Stimulated activated CD8-positive, alpha-beta memory T cell treated with anti-CD3 and anti-CD28 coated beads, Interleukin-2, amount 100 ng/mL, for 1 hour (primary cell): ENCODE measurements at places on chromosomes 13 and 19.

DNA sequence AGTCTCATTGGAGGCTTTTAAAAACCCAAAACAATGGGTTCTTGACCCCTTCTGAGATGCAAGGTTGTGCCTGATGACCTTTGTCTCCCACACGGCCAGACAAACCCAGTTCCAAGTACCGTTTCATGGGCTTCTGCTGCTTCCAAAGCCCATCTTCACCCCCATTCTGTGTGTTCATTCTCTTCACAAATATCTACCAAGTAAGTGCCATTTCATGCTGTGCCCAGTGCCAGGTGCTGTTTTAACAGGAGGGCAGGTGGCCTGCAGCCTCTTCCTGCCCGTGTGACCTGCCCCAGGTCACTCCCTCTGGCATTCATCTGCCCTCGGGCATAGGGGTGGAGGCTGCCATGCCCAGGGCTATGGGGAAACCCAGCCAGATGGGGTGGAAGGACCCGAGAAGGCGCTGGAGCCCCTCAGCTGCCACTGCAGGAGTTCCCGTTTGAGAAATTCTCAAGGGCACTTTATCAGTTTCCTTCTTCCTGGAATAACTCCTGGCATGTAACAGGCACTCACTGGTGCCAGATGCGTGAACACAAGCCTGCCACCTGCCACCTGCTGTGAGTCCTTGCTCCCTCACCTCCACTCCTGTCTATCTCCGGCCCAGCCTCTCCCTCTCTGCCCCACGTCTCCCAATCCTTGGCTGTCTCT is 12.5 kb downstream of the CAPN12 start:
- DNase-seq: no peak

- no peak for DNase-seq
Measured at GRCh38 chr19:14112051-14112808, 5.3 kb downstream of the PRKACA start.

GRCh38 chr19:46990991-46991676 is 28.5 kb upstream of the NPAS1 start:
- DNase-seq: peak; percentile 35

DNA sequence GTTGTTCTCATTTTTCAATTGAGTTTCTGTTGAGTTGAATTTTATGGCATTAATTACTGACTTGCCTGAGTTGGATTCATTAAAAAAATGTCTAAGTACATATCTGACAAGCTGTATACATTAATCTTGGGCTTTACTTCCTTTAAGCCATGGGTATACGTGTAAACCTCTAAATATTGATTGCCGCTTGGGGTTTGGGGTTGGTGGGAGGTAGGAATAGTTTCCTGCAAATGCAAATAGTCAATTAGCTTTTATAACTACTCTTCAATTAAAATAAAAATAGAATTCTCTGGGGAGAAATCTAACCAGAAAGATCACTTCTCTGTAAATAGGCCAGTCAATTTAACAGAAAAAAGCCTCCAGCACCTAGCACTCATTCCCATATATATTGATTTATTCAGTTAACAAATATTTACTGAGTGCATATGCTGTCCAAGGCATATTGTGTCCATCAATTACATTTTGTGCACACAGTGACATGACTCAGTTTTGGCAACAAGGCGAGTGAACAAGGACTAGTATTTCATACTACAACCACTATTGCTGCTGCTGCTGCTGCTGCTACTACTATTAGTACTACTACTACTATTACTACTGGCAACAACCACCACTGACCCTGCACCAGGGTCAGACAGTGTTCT is 306.8 kb downstream of the RFC3 start:
- no peak for DNase-seq

DNA sequence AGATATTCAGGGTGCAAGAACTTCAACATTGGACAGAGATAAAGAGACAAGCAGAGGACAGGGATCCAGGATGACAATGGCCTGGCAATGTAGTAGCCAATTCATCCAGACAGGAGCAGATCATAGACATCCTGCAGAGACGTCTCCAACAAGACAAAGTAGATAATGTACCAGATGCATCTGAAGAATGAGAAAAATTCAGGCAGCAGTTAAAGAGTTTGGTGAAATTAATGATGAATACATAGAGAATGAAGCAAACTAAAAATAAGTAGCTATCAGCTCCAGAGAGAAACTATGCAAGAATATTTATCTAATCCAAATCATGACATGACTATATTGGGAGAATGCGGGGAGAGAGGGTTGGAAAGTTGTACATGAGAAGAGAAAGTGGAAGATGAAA is 278.4 kb upstream of the DACH1 start:
- DNase-seq: no peak

- no peak for DNase-seq
Measured at GRCh38 chr13:79642596-79642995, 161.6 kb downstream of the NDFIP2 start.

- DNase-seq: no peak
Measured at GRCh38 chr13:42808341-42808940, 27.1 kb downstream of the FAM216B start.

DNA sequence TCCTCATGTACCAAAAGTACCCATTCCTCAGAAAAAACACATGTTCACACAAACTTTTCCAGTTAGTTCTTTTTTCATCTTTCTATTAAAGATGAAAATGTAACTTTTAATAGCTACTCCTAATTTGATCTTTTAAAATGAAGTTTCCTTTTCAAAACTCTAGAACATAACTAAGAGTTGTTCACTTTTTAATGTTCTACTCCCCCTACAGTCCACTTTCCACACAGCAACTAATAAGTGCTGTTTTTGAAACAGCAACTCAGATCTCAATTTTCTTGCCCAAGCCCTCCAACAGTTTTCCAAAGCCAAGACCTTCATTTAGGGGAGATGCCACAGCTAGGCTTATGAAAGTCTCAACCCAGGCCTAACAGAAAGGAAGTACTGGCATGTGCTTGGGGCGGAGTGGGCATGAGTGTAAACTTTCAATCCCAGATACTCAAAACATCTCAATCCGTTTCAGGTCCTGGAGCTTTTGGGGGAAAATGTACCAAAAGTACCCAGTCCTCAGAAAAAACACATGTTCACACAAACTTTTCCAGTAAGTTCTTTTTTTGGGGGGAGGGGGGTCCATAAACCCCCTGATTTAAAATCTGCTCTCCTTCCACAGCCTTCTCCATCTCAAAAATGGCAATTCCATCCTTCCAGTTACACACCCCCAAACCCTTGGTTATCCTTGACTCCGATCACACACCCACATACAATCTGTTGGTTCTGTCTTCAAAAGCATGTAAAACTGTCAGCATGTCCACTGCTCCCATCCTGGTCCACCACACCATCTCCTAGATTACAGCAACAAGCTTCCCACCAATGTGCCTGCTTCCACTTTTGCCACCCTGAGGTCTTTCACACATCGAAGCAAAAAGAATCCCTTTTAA is 2.0 kb downstream of the FBL start:
- DNase-seq: no peak

- DNase-seq: no peak
Measured at GRCh38 chr19:1266916-1267476, 2.1 kb upstream of the CIRBP start.

DNA sequence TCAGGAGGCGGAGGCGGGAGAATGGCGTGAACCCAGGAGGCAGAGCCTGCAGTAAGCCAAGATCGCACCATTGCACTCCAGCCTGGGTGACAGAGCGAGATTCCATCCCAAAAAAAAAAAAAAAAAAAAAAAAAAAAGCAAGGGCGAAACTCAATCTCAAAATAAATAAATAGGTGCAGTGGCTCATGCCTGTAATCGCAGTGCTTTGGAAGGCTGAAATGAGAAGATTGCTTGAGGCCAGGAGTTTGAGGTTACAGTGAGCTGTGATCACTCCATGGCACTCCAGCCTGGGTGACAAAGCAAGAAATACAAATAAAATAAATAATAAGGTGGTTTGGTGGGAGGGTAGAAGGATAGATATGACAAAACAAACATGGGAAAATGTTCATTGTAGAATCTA is 39.0 kb upstream of the CYP2S1 start:
- DNase-seq: no peak

DNA sequence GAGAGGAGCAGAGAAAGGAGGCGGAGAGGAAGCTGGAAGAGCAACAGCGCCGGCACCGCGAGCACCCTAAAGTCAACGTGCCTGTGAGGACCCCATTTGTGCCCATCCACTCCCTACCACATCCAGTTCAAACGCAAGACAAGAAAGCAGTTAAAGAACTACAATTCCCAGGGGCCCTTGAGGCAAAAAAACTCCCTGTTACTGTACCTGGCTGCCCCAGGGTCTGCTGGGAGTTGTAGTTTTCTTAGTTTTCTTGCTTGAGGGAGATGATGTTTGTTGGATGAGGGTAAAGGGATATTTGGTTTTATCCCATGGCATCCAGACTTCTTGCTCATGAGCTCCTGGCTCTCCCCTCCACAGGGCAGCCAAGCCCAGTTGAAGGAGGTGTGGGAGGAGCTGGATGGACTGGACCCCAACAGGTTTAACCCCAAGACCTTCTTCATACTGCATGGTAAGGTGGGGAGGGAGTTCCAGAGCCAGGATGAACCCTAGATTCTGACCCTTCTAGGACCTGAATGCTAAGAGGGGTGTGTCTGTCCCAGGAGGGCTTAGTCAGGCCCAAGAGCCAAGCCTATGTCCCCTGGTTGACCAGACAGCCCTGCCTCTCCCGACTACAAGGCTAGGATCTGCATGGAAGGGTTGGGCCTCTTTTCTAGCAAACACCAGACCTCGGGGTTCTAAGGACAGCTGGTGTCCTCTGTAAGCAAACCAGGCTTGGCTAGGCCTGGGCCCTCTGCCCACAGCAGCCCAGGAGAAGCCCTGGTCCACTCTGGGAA is 13.2 kb downstream of the NUCB1 start:
- no peak for DNase-seq

GRCh38 chr19:16476401-16476800 is 4.6 kb upstream of the EPS15L1 start:
- no peak for DNase-seq

DNA sequence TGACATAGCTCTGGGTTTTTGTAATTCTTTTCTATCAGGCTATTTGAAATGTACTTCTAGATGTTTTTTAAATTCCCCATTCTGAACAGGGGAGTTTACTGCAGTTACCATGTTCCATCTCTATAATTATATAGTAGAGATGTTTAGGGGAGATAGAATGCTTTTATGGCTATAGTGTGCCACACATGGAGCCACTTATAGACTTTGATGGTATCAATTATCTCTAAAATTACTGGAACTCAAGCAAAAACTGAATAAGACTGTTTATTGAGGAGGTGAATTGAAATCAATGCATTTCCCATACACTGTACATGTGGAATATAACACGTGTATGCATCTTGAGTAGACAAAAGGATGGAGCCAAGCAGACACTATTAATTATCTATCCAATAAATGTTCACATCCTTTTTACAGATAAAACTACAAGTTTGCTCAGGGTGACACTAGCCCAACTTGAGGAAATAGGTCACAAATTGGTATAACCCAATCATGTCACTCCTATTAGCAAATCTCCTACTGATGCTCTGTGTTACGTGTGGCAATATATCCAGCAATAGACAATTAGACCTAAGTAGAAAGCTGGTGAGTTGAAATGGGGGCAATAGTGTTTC is 1882.6 kb downstream of the PCDH9 start:
- no peak for DNase-seq

DNA sequence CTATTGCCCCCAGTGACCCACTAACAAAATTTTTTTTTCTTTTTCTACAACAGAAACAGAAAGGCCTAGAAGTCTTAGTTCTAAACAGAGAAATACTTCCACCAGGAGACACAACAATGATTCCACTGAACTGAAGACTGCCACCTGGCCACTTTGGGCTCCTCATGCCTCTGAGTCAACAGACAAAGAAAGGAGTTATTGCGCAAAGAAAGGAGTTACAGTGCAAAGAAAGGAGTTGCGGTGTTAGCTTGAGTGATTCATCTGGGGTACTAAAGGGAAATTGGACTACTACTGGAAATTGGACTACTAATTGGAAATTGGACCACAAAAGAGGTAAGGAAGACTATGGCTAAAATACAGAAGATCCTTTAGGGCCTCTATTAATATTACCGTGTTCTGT is 116.6 kb downstream of the PCDH17 start:
- DNase-seq: no peak

DNA sequence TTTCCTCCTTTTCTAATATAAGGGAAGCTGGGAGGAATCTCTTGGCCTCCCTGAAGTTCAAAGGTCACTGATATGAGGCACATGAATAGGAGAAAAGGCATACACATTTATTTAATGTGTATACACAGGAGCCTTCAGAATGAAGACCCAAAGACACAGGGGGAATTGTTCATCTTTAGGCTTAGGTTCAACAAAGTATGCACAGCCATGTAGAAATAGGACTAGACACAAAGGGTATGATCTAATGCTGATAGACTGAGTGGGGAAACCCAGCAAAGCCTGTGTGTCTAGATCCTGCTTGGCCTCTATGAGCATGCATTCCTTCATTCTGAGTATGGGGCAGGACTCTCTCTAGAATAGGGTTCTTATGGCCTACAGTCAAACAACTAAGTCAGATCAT is 177.1 kb upstream of the RFC3 start:
- DNase-seq: no peak

- DNase-seq: no peak
Measured at GRCh38 chr19:54691582-54692297, 29.0 kb downstream of the LILRB4 start.

DNA sequence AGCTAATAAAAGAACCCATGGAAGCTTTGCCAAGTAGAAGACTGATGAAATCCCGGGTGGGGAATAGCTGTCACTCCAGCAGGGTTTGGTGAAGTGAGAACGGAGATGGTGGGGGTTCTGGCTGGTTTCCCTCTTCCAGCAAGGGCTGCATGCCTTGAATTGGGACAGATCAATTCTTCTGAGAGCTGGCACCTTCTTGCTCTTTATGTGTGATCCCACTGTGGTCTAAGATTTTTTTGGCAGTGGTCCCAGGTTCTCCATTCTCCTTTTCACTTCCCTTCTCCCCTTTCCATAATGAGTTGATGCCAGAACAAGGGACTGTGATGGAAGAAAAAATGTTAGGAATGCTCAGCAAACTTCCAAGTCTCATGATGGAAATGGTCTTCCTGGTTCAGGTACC is 50.0 kb downstream of the TNFSF11 start:
- no peak for DNase-seq

- DNase-seq: no peak
Measured at GRCh38 chr19:32342695-32343094, 2.7 kb upstream of the ZNF507 start.

DNA sequence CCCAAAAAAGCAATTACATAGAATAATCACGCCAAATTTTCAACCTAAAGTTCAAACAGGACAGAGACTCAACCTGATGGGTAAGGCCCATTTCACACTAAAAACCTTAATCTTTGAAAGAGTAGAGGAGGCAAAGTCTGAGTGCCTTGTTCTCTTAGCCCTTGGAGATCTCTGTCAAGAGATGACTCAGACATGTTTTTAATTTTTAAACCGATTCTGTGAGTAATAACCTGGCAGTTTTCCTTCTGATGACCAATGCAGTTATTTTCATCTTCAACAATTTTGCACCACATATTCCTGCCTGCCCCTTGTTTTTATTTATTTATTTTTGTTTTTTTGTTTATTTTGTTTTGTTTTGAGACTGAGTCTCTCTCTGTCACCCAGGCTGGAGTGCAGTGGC is 11.5 kb upstream of the TNFSF9 start:
- DNase-seq: no peak

DNA sequence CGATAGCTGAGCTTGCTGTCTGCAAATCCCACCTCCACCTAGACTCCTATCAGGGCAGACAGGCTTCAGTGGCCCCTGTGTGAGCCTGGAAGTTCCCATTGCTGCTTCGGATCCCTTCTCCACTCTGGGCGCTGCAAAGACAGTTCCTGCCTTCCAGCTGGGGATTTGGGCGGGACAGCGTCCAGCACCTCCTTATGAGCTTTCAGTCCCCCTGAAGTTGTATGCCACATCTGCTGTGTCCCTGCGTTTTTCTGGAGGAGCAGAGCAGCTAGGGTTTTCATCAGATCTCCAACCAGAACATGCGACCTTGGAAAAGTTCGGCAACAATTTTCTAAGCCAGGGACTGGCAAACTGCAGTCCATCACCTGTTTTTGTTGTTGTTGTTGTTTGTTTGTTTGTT is 38.0 kb downstream of the ARHGEF18 start:
- no peak for DNase-seq
